Activated naive CD8-positive, alpha-beta T cell treated with anti-CD3 and anti-CD28 coated beads, Interleukin-2, amount 10 ng/mL, durations not matched to agents 7 days and 5 days (primary cell): ENCODE measurements at places on chromosomes 11 and 22. TPM values are rescaled to one million over a fixed set of nuclear protein-coding genes. Genes with fewer than 3 reads are reported as not detected.

DNA sequence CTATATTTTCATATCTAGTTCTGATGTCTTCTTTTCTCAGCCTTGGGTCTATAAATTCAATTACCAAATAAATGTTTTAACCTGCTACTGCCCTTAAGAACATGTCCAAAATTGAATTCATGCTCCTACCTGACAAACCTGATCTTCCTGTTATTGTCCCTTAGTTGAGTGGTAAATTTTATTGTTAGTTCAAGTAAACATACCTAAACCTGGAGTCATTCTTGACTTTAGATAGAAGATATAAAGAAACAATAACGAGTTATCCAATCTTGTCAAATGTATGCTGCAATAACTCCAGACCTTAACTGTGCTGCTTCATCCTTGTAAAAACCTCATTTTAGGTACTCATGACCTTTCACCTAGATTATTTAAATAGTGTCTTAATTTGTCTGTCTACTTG, 34.6 kb upstream of the SC5D start:
- H3K4me1 ChIP-seq, result no peaks in the 10 kb centered on the region
- H3K27me3 ChIP-seq, result peaks cover 43% of the 10 kb centered on the region
- peaks cover 3% of the 10 kb centered on the region for H3K36me3 ChIP-seq
- H3K4me3 ChIP-seq, result no peak overlapping the region

DNA sequence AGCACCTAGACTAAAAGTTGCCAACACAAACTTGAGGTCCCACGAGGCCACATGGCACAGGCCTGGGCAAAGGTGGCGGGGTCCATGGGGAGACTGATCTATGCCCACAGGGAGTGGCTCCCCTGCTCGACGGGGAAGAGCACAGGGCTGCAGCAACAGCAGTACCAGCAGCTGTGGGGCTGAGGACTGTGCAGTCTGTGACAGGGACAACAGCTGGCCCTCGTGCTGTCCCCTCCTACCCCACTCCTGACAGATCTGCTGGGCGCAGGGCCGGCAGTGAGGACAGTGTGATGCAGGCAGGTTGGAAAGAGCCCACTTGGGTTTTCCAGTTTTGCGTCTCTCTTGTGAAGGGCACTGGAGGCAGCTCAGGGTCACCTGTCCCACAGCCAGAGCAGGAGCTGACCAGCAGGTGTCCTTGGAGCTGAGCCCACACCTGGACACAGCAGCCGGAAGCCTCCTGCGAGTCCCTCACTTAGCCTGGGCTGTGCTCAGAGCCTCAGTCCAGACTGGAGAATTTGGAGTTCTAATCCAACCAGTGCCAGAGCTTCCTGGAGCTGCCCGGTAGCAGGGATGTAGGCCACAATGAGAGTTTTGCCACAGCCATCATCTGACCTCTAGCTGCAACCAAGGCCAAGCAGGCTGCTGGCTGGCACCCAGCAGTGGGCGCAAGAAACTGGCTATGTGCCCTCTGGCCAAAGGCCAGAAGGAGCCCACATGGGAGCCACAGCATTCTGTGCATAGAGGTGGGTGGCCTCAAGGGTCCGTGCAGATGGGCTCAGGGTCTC, 3.6 kb upstream of the GAS2L1 start:
- no peak overlapping the region for H3K4me3 ChIP-seq
- no peak overlapping the region for H3K27ac ChIP-seq
- DNase-seq, result no peak
- H3K36me3 ChIP-seq, result peaks cover 17% of the 10 kb centered on the region
- peaks cover 6% of the 10 kb centered on the region for H3K4me1 ChIP-seq

- H3K27me3 ChIP-seq, result peaks cover 12% of the 10 kb centered on the region
- no peaks in the 10 kb centered on the region for H3K36me3 ChIP-seq
- no peak for DNase-seq
- no peak overlapping the region for H3K27ac ChIP-seq
Observed at GRCh38 chr11:71148716-71149115, 103.7 kb downstream of the SHANK2 start.

PHF21B gene
- total RNA-seq, result not detected

DNA sequence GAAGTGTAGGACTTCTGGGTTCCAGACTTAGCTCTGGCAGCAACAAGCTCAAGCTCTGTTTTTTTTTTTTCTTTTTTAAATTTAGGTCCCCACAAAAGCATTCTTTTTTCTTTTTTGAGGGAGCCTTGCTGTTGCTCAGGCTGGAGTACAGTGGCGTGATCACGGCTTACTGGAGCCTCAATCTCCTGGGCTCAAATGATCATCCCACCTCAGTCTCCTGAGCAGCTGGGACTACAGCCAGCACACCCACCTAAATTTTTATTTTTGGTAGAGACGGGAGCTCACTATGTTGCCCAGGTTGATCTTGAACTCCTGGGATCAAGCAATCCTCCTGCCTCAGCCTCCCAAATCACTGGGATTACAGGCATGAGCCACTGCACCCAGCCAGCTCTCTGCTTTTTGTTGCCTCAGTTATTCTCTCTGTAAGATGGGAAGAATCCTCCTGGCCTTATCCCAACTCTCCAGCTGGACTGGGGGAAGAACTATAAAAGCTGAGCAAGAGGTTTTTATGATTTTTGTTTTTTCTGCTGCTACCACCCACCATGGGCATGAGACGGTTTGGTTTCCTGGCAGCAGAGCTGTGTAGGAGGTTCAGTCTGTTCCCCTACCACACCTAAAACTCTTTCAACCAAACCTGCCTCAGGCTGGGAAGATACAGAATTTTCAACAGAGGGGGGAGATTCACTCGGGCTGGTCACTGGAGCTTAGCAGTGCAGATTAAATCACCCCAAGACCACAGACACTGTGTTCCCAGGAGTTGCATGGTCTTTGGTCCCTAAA, 11.6 kb upstream of the MTFP1 start:
- H3K4me3 ChIP-seq, result no peak overlapping the region
- H3K4me1 ChIP-seq, result peaks cover 14% of the 10 kb centered on the region
- H3K27me3 ChIP-seq, result no peaks in the 10 kb centered on the region
- H3K36me3 ChIP-seq, result peaks cover 29% of the 10 kb centered on the region
- DNase-seq, result no peak
- H3K27ac ChIP-seq, result no peak overlapping the region

- no peak for DNase-seq
- peaks cover 5% of the 10 kb centered on the region for H3K27me3 ChIP-seq
- no peak overlapping the region for H3K4me3 ChIP-seq
Observed at GRCh38 chr11:123374622-123374968, 55.5 kb upstream of the GRAMD1B start.

DNA sequence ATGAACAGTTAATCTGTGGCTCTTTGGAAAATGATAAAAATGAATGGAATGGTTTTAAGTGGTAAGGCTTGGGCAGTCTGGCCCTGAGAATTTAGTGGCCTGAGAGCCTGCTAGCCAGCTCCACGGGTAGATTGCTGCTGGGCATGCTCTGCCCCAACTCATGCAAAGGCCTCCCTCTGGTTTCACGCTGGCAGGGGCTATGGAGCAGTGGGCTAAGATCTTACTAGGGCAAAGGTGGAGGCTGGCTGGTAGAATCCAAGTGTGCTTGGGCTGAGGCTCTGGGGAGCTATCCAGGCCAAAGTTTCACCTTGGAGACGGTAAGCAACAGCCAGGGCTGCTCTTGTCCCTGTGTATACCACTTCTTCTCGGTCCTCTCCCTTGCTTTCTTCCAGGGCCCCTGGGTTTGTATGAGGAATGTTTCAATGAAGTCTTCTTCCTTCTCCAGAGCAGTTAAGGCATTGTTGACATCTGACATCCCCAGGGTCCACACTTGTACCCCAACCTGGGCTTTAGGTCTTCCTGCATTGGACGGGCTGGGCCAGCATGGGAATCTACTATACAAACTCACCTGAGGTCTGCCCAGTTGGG, 27.4 kb downstream of the UBE2L3 start:
- H3K27me3 ChIP-seq, result no peaks in the 10 kb centered on the region
- no peak overlapping the region for H3K27ac ChIP-seq
- no peak overlapping the region for H3K4me3 ChIP-seq
- peaks cover 27% of the 10 kb centered on the region for H3K4me1 ChIP-seq
- DNase-seq, result no peak

OR10A2 gene
- total RNA-seq, result not detected

DNA sequence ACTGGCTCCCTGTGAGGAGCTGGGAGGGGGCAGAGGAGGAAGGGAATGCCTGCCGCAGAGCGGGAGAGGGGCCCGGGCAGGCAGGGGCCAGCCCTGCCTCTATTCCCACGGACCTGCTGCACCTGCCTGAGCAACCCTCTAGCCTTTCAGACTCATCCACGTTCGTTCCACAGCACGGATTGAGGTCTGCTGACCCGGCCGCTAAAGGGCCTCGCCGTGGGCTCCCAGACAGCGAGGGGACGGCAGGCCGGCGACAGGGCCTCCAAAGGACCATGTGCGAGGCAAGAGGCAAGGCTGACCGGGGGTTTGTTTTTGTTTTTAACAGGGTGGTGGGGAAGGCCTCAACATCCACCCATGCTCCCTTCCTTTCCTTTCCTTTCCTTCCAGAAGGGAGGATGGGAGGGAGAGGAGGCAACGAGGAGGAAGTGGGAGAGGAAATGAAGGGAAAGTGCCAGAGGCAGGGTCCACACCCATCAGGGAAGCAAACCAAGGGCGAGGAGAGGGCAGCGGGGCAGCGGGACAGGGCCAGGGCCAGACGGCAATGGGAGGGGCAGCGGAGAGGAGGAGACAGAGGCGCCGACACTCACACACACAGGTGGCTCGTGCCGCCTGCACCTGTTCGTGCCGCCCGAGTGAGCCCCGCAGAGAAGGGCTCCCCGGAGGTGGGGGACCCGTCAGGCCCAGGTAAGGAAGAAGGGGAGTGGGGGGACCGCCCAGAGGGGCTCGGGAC, 7.5 kb downstream of the LRFN4 start:
- no peak for DNase-seq
- no peaks in the 10 kb centered on the region for H3K36me3 ChIP-seq
- H3K27me3 ChIP-seq, result no peaks in the 10 kb centered on the region
- no peak overlapping the region for H3K4me3 ChIP-seq
- no peak overlapping the region for H3K27ac ChIP-seq
- peaks cover 6% of the 10 kb centered on the region for H3K4me1 ChIP-seq

DNA sequence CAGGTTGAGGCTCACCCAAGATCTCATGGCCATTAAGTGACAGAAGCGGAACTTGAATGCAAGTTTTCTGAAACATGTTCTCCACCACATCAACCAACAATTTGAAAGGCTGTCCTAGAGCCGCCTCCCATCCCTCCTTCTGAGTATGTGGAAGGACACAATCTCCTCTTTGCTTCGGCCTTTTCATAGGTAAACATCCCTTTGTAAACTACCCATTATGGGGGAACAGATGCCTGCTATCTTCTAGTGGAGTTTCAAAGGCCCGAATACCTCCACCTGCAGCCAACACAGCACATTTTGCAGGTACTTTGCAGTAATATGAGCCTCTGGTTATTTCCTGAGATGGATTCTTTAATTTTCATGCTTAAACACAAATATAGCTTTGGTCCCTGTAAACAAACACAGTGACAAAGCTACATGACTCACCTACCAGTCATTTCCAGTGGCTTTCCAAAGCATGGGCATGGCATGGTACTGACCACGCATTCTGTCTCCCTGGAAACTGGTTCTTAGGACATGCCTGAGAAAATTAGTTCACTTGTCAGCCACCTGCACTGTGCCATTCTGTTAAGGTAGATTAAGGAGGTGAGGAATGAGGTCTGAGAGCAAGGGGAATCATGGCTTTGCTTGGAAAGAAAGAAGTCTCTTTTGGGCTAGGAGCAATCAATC, 60.2 kb downstream of the EHF start:
- no peak overlapping the region for H3K27ac ChIP-seq
- H3K27me3 ChIP-seq, result peaks cover 12% of the 10 kb centered on the region
- no peaks in the 10 kb centered on the region for H3K36me3 ChIP-seq
- no peaks in the 10 kb centered on the region for H3K4me1 ChIP-seq
- no peak for DNase-seq

DNA sequence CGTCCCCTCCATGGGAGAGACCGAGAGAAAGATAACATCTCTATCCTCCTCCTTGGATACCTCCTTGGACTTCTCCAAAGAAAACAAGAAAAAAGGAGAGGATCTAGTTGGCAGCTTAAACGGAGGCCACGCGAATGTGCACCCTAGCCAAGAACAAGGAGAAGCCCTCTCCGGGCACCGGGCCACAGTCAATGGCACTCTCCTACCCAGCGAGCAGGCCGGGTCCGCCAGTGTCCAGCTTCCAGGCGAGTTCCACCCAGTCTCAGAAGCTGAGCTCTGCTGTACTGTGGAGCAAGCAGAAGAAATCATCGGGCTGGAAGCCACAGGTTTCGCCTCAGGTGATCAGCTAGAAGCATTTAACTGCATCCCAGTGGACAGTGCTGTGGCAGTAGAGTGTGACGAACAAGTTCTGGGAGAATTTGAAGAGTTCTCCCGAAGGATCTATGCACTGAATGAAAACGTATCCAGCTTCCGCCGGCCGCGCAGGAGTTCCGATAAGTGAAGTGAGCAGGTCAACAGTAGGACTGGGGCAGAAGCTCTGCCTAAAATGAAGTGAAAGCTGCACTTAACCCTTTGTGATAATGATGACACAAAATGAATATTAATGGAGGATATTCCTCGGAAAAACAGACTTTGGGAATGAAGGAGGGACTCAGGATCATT, 65.3 kb downstream of the WNT11 start:
- no peak overlapping the region for H3K4me3 ChIP-seq
- peaks cover 2% of the 10 kb centered on the region for H3K36me3 ChIP-seq
- no peak for DNase-seq
- no peaks in the 10 kb centered on the region for H3K27me3 ChIP-seq
- H3K27ac ChIP-seq, result no peak overlapping the region
- no peaks in the 10 kb centered on the region for H3K4me1 ChIP-seq

DNA sequence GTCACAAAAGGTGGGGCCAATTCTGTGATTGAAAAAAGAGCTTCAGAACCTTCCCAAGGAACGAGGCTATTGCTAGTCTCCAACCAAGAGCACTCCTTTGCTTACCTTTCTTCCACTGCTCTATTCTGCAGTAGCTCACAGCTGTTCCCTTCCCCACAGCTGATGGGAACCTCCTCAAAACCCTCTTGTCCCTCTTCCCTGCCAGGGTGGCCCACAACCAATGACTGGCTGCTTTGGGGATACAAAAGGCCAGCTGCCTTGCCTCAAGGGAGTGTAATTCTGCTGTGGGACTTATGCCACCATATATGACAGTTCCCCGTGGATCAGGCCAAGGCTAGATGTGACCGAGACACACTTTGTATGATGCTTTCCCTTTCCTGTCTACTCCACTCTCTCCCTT, 15.0 kb downstream of the KCNE3 start:
- peaks cover 2% of the 10 kb centered on the region for H3K27me3 ChIP-seq
- H3K4me3 ChIP-seq, result no peak overlapping the region
- no peak for DNase-seq
- H3K4me1 ChIP-seq, result peaks cover 3% of the 10 kb centered on the region
- H3K36me3 ChIP-seq, result no peaks in the 10 kb centered on the region

TUB gene
- total RNA-seq, result not detected

TMPRSS4 gene
- total RNA-seq, result 0.30 TPM

GRCh38 chr11:11406652-11407051, 53.6 kb upstream of the CSNK2A3 start:
- no peak for DNase-seq
- no peak overlapping the region for H3K4me3 ChIP-seq

CFAP300 gene
- total RNA-seq, result not detected
